ENCODE measurements at places on chromosomes 12 and 14. TPM values are rescaled to one million over a fixed set of nuclear protein-coding genes. Genes with fewer than 3 reads are reported as not detected.
A peak's percentile ranks its signal among the peaks of the same experiment; 100 is the strongest.

DNA sequence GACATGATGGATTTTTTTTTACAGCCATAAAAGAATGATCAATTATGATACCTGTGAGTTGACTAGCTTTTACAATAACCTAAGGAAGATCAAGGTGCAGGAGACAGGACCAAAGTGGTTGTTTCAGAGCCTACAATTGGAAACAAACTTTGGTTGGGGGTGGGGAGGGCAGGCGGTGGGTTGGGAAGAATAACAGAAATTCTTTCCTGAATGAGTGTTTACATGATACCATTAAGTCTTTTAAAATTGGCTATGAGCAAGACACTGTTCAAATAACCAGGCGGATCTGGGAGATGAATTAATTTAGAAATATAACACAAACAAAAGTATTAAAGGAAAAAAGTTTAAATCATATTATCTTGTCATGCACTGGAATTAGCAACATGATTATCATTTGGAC, 7.2 kb downstream of the NFYB start:
- DNase-seq = no peak

Gene GMPR2
- 55.7 TPM for total RNA-seq

GRCh38 chr14:70033561-70033960, 154.3 kb downstream of the SMOC1 start:
- no peak for DNase-seq

Gene NOVA1
- total RNA-seq = not detected

Gene NTS
- total RNA-seq = not detected

DNA sequence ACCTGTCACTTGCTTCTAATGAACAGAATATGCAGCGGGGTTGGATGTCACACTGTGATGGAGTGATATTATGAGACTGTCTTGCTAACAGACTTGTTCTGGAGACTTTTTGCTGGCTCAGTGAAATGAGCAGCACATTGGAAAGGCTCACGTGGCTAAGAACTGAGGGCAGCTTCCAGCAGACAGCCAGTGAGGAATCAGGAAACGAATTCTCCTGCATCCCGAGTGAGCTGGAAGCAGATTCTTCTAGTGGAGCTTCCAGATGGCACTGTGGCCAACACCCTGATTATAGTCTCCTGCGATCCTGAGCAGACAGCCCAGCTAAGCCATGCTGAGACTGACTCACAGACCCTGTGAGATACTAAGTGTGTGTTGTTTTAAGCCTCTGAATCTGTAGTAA, 16.1 kb upstream of the TSPAN9 start:
- DNase-seq = no peak

- DNase-seq = no peak
Observed at GRCh38 chr12:18476861-18477260, 215.5 kb downstream of the PIK3C2G start.

Gene TEP1
- total RNA-seq = 27.5 TPM

DNA sequence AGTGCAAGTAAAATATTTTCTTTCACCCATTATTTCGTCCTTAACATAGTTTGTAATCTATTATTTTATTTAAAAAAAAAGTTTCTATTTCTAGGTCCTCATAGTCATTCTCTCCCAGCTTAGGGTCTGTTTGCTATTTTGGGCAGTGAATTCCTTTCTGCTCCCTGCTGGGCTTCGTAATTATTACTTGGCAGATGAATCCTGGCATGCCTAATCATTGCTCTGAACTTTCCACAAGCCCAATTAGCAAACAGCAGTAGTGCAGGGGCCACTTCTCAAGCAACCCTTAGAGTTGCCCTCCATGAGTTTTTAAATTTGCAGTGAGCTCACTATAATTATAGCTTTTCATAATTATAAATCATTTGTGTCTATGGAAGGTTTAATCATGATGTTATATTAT, 1378.3 kb upstream of the SEL1L start:
- DNase-seq = no peak

GRCh38 chr12:13764748-13765147, 216.7 kb downstream of the GRIN2B start:
- no peak for DNase-seq

- DNase-seq = no peak
Observed at GRCh38 chr12:41950455-41950854, 194.2 kb downstream of the GXYLT1 start.

DNA sequence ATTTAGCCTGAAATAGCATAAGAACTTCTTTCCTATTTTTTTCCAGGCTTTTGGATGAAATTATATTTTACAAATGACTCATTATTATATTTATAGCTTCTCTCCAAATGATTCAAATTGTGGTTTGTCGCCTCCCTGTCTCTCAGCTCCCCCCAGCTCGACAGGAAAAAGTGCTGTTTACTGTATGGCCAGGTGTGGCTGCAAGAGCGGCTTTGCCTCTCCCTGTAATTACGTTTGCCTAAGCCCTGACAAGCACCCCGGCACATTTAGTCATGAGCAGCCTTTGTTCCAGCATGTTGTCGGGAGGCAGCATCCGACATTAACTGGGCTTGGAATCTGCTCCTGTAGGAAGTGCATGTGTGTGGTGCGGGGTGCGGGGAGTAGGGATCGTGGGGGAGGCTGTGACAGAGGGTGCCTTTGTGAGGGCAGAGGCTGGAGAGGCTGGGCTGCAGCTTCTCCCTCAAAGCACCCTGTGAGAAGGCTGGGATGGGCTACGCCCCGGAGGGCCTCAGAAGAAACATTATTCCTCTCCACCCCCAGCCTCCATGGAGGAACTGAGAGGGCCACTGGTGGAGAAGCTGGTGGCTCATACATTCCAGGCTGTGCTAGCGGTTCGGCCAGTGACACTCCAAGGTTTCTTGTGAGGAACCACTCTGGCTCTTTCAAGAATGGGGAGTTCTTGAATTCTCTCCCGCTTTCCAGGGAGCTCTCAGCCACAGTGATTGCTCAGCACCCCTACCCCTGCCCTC, 42.1 kb upstream of the CTDSP2 start:
- DNase-seq = peak; percentile 98

DNA sequence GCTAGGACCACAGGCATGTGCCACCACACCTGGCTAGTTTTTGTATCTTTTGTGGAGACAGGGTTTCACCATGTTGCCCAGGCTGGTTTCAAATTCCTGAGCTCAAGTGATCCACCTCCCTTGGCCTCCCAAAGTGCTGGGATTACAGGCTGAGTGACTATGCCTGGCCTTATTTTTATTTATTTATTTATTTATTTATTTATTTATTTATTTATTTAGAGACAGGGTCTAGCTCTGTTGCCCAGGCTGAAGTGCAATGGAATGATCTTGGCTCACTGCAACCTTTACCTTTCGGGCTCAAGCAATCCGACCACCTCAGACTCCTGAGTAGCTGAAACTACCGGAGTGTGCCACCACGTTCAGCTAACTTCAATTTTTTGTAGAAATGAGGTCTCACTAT, 117.0 kb upstream of the MAX start:
- DNase-seq = no peak

Gene OASL
- 0.50 TPM for total RNA-seq

Gene TESPA1
- total RNA-seq = not detected

Gene SIX6
- total RNA-seq = not detected

Gene PXMP2
- total RNA-seq = 11.3 TPM

Gene STRN3
- total RNA-seq = 76.8 TPM

DNA sequence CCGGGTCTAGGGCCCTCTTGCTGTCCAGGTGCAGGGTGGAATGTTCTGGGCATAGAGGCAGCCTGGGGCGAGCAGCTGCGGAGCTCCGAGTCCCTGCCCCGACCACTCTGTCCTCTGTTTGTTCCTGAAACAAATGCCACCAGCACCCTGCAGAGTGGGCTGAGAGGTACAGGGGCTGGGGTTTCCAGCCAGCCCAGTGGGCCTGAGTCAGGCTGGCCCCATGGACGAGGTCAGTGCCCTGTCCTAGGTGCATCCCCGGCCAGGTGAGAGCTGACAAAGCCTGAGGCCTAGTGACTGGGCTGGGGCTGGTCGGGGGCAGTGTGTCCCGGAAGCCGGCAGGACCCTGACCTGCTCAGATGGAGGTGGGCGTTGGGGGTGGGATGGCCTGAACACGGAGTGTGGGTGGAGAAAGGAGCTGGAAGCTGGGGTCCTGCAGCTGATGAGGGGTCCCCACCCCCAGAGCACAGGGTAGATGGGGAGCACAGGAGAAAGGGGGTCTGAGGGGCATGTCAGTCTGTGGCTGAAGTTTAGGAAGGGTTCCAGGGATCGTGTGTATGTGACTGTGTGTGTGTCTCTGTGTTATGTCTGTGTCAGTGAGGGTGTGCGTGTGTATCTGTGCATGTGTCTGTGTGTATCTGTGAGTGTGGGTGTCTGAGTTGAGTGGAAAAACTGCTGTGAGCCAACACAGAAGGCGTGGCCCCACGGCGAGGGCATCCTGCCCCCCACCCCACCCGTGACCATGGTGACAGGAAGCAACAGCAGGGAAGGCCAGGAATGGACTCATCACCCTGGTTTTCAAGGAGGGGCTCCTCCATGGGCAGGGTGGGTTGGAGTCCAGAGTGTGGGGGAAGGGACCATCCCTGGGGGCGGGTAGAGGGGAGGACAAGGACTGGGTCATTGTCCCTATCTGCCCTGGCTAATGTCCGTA, 2.4 kb upstream of the CRIP1 start:
- no peak for DNase-seq

DNA sequence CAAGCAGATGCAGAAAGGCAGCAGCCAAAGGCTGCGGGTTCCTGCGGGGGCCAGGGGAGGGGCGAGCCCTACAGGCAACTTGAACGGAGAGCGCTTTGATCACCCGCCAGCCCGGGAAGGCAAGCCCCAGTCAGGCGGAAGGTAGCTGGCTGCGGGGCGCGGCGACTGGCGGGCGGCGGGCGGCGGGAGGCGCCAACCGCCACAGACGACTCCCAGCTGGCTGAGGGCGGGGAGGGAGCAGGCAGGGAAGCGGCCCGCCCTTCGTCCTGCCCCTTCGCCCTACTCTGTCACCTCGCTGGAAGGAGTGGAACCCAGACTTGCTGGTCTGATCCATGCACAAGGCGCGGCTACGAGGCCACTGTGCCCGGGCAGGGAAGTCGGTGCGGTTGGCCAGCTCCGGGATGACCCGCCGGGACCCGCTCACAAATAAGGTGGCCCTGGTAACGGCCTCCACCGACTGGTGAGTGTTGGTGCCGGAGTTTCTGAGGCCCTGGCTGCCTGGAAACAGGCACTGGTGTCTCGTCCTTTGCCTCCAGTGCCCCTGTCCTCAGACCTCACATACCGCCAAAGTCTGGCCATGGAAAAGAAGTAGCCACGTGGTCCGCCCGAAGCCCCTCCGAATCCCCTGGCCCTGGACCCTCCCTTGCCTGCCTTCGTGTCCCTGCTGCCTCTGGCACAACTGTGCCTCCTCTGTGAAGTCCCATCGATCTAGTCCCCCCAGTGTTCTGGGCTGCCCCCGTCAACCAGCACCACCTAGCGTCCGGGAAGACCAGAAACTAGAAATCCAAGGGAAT, 15.4 kb upstream of the CARMIL3 start:
- DNase-seq = peak; percentile 70

DNA sequence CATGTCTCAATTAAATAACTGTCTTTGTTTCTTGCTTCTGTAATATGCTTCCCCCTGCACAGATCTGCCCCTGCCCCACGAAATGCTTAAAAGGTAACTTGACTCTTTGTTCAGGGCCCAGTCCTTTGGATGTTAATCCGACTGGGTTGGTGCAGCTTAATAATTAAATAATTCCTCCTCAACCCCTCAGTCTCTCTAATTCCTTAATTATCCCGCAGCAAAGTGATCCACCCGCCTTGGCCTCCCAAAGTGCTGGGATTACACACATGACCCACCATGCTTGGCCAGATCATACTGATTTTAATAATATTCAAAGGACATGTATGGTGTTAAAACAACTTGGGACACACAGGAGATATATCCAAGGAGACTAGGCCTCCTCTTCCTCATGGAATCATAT, 18.2 kb upstream of the ANAPC7 start:
- DNase-seq = no peak

- no peak for DNase-seq
Observed at GRCh38 chr12:65938807-65939206, 114.5 kb downstream of the HMGA2 start.

Gene PPFIA2
- not detected for total RNA-seq

- DNase-seq = peak; percentile 44
Observed at GRCh38 chr14:74955229-74956026, at the start of gene PGF. TSS of gene PGF (minus strand) at chr14:74955597. CDS start at chr14:74955242, 355 bp downstream.

Gene ESPL1
- 6.8 TPM for total RNA-seq

Gene NFE2
- total RNA-seq = 0.26 TPM

GRCh38 chr14:35222872-35223466, 69.2 kb upstream of the PSMA6 start:
- DNase-seq = no peak

GRCh38 chr14:79328863-79329262, 882.4 kb downstream of the DIO2 start:
- no peak for DNase-seq

DNA sequence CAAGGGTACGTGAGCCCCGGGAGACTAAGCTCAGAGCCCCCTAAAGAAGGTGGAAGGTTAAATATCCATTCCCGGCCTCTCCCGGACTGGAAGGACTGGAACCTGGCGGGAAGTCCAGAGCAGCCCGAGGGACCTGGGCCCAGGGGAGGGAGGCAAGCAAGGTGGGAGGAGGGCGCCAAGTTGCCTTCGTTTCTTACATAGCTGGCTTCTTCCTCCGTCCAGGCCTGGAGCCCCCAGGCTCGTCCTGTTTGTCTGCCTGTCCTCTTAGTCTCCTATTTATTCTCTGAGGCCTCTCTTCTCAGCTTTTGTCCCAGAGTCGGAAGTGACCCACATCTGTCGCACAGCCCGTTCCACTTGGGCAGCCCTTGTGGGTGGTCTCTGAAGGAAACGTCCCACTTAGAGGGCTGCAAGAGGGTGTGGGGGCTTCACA, 745 bp downstream of the PCK2 start:
- DNase-seq = no peak

Gene CELA1
- not detected for total RNA-seq

Gene PALS1
- total RNA-seq = 26.0 TPM

GRCh38 chr12:79344855-79345847, 345.6 kb downstream of the PAWR start:
- peak; percentile 37 for DNase-seq

Gene RAD51AP1
- 3.0 TPM for total RNA-seq

GRCh38 chr12:80551897-80552296, 107.9 kb downstream of the PTPRQ start:
- DNase-seq = peak; percentile 89

GRCh38 chr14:32013083-32013482, 64.0 kb upstream of the ARHGAP5 start:
- DNase-seq = no peak

Gene RNASE1
- not detected for total RNA-seq

- peak; percentile 41 for DNase-seq
Observed at GRCh38 chr14:23299211-23299957, 3.3 kb downstream of the PPP1R3E start.

Gene HOXC6
- total RNA-seq = 1.7 TPM

Gene CACNA2D4
- not detected for total RNA-seq

Gene DDN
- 0.52 TPM for total RNA-seq

Gene IL22
- total RNA-seq = not detected

Data from mammary epithelial cell (primary cell).